ENCODE measurements at places on chromosomes 5 and 9.
A peak's percentile ranks its signal among the peaks of the same experiment; 100 is the strongest.

DNA sequence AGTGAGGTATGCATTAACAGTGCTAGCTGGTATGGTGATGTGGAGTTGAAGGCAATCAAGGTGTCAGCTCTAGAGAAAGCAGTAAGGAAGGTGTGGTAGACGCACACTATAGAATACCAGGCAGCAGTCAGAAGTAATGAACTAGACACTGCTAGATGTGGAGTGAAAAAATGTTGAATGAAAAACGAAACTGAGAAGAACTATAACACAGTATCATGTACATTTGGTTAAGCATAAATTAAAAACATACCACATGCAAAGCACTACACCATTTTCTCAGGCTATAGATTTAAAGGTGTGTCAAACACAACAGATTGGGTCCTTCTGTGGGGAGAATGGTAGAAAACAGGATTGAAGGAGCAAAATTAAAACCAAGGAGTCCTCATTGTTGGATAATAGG lies 15.4 kb downstream of the ZNF622 start:
- DNase-seq, result no peak

DNA sequence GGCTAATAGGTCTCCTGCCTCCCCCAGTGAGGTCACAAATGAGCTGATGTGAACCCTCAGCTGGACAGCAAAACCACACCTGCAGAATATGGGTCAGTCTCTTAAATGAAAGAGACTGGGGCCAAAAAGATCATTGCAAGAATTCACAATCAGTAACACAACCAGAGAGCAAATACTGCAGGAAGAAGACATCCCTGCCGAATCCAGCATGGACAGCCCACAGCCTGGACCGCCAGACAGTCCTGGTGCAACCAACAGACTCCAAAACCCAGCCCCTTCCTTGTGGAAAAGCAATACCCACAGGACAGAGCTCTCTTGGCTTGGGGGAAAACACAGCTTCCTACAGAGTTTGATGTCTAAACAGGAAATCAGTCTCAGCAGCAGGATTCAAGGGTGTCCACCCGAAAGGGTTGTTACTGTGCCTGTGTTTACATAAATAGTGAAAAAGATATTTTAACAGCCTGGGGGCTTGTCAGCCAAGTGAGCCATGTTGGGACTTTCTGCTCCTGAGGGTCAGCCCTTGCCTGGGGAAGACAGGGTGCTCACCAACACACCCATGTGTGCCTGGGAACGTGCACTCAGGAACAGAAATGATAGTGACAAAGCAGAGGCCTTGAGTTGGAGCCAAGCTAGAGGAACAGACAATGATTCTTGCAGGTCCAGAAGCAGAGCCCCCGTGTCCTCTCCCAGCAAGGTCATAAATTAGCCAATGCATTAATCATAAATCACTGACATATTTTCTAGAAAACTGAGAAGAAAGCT lies 106.2 kb downstream of the SEMA5A start:
- peak; percentile 57 for DNase-seq

GRCh38 chr5:71533615-71534014 lies 53.5 kb upstream of the MCCC2 start:
- peak; percentile 52 for DNase-seq

- peak; percentile 97 for DNase-seq
Observed at GRCh38 chr9:128921881-128922763, 1.3 kb downstream of the PHYHD1 start.

DNA sequence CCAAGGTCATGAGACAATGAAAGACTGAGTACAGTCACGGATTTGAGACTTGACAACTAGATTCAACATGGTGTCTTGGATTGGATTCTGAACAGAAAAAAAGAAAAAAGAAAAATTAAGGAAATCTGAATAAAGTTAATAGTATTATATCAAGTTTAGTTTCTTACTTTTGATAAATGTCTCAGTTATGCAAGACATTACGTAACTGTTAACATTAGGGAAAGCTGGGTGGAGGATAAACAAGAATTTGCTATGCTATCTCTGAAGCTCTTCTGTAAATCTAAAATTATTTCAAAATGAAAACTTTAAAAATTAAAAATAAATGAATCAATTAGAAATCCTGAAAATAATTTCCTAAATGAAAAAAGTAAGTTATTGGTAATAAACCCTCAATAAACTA lies 14.4 kb upstream of the DCAF12 start:
- DNase-seq, result peak; percentile 33

DNA sequence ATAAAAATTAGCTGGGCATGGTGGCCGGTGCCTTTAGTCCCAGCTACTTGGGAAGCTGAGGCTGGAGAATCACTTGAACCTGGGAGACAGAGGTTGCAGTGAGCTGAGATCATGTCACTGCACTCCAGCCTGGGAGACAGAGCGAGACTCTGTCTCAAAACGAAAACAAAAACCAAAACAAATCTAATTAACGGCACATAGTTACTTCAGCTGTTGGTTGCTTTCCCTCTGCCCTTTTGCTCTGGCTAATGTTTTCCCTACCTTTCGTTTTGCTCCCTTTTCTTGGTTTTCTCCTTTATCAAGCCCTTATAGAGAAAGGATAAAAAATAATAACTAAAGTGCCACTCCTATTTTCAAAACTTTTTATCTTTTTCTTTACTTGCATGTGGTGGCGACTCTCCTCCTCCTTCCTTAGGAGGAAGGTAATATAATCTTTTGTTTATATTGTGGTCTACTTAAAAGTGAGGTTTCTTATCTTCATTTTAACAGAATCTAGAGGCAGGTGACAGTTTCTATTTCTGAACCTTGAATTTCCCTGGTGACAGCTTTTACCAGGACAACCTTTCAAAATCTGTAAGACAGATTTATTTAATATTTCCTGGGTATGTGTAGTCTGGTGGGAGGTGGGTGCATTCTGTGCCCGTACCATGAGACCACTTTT lies 125.4 kb downstream of the ARHGEF28 start:
- DNase-seq, result no peak

GRCh38 chr9:132288361-132288760 lies 66.4 kb downstream of the SETX start:
- peak; percentile 58 for DNase-seq

GRCh38 chr5:153562189-153562588 lies 71.7 kb downstream of the GRIA1 start:
- DNase-seq, result peak; percentile 48

DNA sequence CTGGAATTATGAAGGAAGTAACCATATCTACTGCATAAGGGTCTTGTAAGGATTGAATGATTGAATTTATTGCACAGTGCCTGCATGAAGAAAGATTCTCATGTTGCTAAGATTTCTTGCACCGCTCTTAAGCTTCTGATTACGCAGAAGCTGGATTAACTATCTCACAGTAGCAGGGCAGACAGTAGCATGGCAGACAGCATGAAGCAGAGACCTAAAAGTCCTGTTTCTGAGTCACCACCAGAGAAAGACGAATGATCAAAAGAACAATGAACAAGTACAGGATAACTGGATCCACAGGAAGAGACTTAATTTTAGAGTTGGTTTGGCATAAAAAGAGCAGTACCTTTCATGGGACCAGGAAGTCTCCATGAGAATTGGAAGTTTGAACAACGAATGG lies 142.4 kb downstream of the MAPKAP1 start:
- peak; percentile 41 for DNase-seq

DNA sequence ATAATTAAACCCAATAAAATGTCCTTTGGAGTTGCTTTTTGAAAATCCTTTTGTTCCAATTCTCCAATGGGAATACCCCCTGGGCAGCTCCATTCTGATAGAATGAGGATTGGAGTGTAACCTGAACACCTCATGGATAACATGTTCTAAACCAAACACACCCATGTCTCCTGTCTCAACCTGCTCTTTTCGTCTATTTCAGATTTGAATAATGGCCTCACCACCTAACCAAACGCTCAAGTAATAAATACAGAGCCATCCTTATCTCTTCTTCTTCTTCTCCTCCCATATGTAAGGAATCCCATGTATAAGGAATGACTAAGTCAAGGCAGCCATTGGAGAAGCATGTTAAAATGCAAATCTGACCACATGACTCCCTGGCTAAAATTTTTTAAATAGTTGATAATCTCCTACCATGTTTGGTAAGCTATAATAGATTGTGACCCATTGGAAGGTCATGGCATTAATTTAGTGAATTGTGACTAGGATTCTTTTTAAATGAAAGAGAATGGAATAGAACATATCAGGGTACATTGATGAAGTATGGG lies 26.0 kb downstream of the ELL2 start:
- DNase-seq, result no peak

GRCh38 chr5:56585999-56586691 lies 229.2 kb upstream of the MAP3K1 start:
- DNase-seq, result peak; percentile 82

GRCh38 chr5:88092358-88092757 lies 176.3 kb downstream of the TMEM161B start:
- DNase-seq, result no peak

DNA sequence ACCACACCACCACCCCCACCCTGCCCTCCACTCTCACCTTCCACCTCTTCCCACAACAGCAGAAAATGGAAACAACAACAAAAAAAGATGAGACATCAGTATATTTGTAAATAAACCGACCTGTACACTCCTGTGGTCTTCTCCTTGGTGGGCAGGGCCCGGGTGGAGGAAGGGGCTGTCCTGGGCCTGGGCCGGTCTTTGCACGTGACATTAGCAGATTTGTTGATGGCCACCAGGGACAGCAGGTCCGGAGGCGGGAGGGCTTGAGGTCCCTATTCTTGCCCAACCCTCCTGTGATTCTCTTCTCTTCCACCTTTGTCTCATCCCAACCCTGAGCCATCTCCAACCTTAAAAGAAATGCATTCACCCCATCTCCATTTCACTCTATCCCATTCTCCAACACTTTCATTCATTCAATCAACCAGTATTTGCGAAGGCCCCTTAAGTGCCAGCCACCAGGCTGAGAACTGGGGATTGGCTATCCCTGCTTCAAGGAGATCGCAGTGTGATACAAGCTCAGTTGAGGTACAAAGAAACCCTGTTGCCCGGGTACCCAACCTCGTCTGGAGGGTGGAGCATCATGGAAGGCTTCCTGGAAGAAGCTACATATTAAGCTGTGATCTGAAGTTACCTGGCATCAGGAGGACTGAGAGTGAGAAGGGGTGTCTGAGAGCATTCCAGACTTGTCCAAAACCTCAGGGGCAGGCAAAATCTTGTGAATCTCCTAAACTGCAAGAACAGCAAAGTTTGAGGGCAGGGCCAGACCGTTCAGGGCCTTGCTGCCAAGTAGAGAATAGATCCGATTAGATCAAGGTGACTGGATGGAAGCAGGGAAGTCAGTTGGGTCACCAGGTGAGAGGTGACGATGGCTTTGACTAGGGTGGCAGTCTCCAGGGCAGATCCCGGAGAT lies 87.4 kb downstream of the LMX1B start:
- no peak for DNase-seq

GRCh38 chr5:75890546-75890945 lies 173.3 kb upstream of the POC5 start:
- DNase-seq, result no peak

DNA sequence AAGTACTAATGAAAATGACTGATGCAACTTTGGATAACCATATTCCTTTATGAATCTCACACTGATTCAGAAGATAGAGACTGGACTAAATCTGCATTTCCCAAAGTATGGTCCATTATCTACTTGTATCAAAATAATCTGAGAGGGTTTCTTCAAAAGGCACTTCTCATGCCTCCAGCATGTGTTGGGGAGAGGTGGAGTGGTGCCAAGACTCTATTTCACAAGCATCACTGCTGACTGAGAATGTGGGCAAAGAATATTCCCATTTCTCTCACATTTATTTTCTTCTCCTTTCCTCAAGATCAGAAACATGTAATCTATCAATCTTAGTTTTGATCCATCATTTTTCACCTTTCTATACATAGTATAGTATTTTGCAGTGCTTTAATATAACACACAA lies 135.4 kb downstream of the GABRB2 start:
- no peak for DNase-seq

DNA sequence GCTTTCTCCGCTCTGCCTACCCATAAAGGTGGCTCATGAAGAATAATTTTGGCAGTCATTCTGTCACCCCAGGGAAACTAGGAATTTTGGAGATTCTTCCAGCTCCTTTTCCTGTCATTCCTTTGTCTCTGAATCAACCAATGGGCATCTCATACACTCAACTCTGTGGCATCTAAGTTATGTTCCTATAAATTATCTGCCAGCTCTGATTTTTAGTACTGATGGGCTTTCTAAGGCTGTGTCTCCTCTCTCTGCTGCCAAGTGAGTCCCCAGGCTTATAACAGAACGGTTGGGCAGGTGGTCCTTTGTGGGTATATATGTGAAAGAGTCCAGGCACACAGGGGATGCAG lies 226.8 kb downstream of the NMUR2 start:
- no peak for DNase-seq

GRCh38 chr9:127706836-127707241 lies at the start of gene CFAP157:
Gene CFAP157 (plus strand): TSS chr9:127706988. CDS start chr9:127707032, 44 bp downstream.
- DNase-seq, result no peak

- peak; percentile 76 for DNase-seq
Observed at GRCh38 chr5:72234265-72234700, 85.8 kb downstream of the MRPS27 start.

DNA sequence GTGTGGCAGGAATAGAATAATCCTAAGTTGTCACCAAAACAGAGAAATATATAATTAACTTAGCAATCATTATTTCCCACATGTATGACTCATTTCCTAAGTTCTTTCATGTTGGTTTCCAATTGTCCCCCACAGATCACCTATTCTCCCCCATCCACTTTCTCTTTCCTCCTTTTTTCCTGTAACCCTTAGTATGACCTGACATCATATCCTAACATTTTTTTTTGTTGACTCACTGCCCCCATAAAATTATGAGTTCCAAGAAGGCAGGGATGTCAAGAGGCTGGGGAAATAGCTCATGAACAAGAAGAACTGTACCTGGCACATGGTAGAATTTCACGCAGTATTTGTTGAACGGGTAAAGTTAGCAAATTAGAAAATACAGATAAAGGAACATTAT lies 186.7 kb downstream of the DCP2 start:
- peak; percentile 68 for DNase-seq

DNA sequence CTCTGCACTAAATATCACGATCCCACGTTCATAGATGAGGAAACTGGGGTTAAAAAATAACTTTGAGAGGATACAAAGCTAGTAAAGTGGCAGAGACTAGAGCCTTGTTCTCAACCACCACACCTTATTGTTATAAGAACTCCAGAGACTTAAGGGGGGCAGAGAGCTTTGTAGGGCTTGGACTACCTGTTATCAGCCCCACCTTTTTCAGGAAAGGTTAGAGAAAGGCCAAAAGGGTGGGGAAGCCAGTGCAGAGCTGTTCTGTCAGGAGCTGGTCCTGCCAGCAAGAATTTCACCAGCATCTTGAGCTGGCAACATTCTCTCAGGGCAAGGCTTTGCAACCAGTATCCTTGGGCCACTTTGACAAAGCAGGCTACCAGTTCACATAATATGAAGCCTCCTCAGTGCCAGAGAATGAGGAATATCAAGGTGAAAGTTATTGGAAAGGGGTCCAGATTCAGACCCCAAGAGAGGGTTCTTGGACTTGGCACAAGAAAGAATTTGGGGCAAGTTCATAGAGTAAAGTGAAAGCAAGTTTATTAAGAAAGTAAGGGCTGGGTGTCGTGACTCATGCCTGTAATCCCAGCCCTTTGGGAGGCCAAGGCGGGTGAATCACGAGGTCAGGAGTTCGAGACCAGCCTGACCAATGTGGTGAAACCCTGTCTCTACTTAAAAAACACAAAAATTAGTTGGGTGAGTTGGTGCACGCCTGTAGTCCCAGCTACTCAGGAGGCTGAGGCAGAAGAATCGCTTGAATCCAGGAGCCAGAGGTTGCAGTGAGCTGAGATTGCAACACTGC lies 66.2 kb upstream of the CLINT1 start:
- no peak for DNase-seq
